ENCODE measurements at places on chromosomes 4 and X.

- DNase-seq = no peak
Observed at GRCh38 chr4:110788302-110788701, 165.4 kb upstream of the PITX2 start.

DNA sequence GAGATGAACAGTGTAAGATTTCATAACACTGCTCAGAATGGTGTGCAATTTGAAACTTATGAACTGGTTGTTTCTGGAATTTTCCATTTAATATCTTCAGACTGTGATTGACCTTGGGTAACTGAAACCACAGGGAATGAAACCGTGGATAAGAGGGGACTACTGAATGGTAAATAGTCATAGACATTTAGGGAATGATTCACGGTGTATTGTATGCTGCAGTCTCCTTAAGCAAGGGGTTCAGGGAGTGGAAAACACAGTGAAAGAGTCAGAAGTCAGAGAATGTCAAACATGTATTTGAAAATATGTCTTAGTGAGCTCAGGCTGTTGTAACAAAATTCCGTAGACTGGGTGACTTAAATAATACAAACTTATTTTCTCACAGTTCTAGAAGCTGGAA, 398.2 kb upstream of the DIPK2B start:
- DNase-seq = no peak

- no peak for DNase-seq
Observed at GRCh38 chrX:109352066-109352588, 129.8 kb downstream of the GUCY2F start.

- no peak for DNase-seq
Observed at GRCh38 chr4:42574870-42575430, 82.0 kb downstream of the ATP8A1 start.

GRCh38 chr4:84804136-84804535, 162.4 kb downstream of the WDFY3 start:
- no peak for DNase-seq
